ENCODE measurements at places on chromosomes 1 and 21.
A peak's percentile ranks its signal among the peaks of the same experiment; 100 is the strongest.

- no peak for DNase-seq
Observed at GRCh38 chr1:109887884-109888283, 22.8 kb upstream of the CSF1 start.

DNA sequence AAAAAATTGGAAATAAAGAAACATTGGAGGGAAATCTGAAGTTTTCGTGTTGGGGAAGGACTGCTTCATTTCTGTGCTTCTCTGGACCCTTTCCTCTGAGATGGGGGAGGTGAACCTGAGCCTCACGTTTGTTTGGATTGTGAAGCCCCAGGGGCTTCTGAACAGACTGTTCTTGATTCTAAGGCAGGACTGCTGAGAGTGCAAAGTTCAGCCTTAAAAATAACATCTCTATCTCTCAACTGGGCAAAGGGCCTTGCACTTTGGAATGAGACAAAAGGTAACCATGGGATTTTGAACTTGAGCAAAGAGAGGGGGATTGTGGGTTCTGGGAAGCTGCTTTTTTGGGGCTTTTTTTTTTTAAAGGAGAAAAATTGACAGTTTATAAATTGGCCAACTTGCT is 45.0 kb downstream of the GPR88 start:
- no peak for DNase-seq

- no peak for DNase-seq
Observed at GRCh38 chr1:223709598-223709997, 2.7 kb upstream of the CAPN2 start.

- peak; percentile 85 for DNase-seq
Observed at GRCh38 chr1:85465099-85465785, at the start of gene DDAH1. DDAH1 (minus strand) TSS chr1:85465159; CDS start chr1:85465045, 114 bp downstream.

DNA sequence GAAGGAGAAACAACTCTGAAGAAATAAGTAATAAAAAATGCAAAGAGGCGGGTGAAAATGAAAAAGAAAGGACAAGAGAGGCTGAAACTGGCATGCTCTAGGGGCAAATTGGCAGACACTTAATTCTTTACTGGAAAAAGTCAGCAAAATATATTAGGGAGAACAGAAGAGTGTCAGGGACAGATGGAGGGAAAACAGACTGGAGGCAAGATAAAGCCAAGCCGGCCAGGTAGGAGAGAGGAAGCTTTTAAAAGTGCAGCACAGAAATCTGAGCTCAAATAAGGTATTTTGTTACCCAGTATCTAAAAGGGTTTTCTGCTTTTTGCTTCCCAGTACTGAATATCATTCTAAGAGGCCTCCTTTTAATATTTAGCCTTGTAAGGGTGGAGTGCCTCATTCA is 339.3 kb downstream of the PAPPA2 start:
- DNase-seq = no peak

DNA sequence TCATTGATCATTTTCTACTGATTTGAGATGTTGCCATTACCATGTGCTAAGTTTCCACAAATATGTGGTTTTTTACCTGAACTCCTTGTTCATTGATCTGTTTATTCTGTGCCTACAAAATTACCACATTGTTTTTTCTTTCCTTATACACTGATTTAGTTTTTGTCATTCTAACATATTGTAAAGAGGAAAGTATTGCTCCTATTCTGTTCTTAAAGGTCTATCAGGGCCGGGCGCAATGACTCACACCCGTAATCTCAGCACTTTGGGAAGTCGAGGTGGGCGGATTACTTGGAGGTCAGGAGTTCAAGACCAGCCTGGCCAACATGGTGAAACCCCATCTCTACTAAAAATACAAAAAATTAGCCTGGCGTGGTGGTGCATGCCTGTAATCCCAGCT is 75.1 kb downstream of the CAMTA1 start:
- no peak for DNase-seq

GRCh38 chr21:41898998-41899397 is 19.9 kb upstream of the PRDM15 start:
- no peak for DNase-seq

- no peak for DNase-seq
Observed at GRCh38 chr1:39652554-39652953, 13.1 kb upstream of the HEYL start.

DNA sequence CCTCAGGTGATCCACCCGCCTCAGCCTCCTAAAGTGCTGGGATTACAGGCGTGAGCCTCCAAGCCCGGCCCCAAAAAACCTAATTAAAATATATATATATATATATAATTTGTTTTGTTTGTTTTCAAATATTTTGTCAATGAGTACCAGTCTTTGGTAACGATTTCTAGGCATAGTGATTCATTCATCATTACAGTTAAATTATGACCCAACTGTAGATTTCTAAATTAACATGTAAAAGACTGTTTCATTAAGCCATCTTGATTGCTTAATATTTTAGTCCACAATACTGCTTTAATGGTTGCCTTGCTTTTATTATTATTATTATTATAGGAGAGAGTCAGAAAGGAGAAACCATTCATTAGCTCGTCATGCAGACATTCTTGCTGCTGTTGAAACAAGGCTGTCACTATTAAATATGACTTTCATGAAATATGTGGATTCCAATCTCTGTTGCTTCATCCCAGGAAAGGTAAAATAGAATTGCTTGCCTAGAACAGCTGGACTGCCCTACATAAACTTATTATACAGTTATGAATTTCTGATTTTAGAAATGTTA is 19.9 kb downstream of the FBXO28 start:
- no peak for DNase-seq

- DNase-seq = peak; percentile 87
Observed at GRCh38 chr1:224637515-224637914, 21.4 kb downstream of the CNIH3 start.

DNA sequence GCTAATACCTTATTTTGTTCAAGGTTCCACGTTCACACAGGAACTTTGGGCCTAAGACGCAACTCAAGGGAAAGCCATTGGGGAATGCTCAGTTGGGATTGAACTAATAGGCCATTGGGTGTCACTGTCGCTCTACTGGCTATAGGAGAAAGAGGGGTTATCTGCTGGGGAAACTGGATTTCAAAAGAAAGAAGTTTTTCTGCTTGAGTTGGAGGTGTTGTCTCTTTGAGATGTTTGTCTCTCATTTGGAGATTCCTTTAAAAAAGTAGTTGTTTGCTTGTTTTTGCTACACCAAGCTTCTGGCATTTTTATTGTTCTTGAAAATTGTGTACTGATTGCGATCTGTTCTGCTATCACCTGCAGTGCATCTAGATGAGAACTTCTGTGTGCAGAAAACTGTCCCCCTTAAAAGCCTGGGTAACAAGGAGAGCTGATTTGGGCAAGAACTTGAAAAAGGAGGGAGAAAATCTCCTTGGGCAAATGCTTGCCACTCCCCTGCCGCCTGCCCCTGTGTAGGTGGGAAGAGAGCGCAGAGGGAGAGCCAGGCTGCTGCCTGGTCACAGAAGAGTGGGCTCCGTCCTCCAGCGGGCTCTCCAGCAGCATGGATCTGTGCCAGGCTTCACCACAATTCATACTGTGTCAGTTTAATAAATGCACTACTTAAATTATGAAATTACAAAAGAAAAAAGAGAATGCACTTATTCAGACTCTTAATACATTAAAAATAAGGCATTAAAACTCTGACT is 39.9 kb downstream of the PEX14 start:
- DNase-seq = peak; percentile 45

DNA sequence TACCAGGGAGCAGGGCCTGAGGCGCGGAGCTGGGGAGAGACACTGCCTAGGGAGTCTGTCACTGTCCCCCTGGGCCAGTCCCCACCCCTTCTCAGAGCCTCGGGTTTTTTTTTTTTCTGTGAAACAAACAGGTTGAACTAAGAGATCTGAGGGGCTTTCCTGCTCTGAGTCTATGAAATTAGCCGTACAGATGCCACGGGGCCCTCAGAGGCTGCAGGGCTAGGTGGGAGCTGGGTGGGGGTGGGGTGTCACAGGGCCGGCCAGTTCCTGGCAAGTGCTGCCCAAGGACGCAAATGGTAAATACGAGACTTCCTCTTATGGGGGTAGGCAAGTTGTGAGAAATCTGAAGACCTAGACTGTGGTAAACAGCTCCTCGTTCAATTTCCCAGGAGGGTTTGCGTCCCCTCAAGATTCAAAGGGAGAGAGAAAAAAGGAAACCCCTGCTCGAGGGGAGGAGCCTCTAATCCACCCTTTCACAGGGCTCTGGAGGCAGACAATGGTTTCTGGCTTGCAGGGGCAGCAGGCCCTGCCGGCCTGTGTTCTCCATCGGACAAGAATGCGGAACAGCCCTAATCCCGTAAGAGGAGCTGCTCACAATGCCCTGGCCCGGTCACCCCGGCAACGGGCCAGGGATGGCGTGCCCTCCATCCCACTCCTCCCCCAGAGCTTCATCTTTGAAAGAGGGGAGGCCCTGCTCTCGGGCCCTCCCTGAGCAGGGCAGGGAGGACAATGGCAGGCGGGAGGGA is 7.8 kb downstream of the NUAK2 start:
- peak; percentile 89 for DNase-seq

DNA sequence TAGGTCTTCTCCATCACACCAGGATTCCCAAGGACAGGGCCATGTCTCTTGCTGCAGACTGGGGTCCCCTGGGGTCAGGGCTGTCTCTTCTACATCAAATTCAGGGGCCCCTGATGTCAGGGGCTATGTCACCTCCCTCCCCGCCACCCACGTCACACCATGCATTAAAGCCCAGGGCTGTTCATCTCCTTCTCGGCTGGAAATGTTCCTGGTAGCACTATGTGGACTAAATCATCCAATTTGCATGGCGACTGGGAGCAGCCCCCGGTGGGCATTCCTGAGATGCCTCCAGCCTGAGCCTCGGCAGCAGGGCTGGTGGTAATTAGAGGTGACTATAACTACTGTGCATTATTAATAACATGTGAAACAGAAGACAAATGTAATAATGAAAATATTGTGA is 151.7 kb upstream of the HMGB4 start:
- peak; percentile 64 for DNase-seq

- peak; percentile 83 for DNase-seq
Observed at GRCh38 chr1:12078938-12079861, 16.1 kb downstream of the TNFRSF8 start.

- DNase-seq = no peak
Observed at GRCh38 chr1:15468145-15468544, 7.8 kb upstream of the CELA2B start.

DNA sequence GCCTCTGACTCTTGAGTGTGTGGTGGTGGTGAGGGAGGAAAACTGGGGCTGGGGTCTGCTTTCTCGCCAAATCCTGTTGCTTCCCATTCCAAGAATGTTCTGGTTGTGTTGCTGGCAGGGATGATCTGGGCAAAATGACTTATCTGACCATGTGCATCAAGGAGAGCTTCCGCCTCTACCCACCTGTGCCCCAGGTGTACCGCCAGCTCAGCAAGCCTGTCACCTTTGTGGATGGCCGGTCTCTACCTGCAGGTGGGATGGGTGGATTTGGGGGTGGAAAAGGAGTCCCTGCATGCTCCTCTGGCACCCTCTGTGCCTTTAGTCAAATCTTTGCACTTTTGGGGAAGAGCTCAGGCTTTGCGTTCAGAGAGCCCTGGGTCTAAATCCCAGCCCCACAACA is 18.1 kb downstream of the CYP4B1 start:
- peak; percentile 4 for DNase-seq

GRCh38 chr1:198099755-198100154 is 57.0 kb upstream of the NEK7 start:
- no peak for DNase-seq

- DNase-seq = no peak
Observed at GRCh38 chr1:198764748-198765147, 125.9 kb downstream of the PTPRC start.

DNA sequence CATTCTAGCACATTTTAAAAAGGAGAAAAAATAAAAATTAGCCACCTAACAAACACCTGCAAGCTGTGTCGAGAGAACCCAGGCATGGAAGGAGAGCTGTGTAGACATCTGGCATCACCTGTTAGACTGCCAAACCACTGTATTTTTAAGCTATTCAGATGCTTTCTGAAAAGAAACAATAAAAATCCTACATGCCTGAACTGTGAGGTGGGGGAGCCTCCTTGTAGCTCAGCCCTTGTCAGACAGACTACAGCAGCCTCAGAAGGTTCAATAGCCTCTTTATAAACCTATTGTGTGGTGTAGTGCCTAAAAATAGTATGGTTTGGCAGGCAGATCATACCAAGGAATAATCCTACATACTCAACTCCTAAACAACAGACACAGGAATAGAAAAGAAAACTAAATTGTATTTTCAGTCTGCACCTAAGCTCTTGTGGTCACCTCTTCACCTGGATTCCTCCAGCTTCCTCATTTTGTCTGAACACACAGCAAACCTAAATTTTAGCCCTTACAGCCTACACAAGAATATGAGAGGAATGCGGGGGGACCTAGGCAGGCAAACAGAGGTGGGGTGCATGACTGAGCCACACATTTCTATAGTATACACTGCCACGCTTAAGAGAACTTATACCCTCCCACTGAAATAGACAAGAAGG is 67.0 kb downstream of the SIPA1L2 start:
- no peak for DNase-seq

DNA sequence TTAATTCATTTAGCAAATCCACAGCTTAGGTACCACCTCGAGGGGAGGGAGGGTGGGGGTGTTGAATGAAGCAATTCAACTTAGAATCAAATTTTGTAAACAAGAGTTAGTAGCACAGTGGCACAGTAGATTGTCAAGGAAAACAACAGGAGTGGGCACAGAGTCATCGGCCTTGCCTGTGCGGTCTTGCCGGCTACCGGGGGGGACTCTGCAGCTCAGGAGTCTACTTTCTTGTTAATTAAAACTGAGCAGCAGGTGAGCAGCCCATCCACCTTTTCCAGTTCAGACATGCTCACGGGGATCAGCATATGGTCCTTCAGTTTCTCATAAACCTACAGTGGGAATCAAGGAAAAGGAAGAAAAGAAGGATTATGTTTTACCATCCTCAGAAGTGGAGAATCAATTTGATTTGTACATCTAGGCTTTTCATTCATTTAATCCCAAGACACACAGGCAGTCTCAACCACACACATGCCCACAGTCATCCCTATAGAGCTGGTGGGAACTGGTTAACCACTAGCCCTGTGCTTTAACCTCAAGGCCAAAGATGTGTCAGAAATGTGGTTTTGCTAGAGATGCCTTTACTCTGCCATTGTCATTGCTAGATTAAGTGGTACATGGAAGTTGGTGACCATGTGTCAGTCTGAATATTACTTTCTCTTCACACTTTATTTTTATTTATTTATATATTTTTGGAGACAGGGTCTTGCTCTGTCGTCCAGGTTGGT is 45.0 kb upstream of the BCL10 start:
- no peak for DNase-seq

GRCh38 chr1:245788269-245788668 is 633.5 kb downstream of the KIF26B start:
- peak; percentile 90 for DNase-seq

Data from AG20443 (cell line).